ENCODE measurements at places on chromosomes 2 and 18. TPM values are rescaled to one million over a fixed set of nuclear protein-coding genes. Genes with fewer than 3 reads are reported as not detected.

GRCh38 chr2:179654806-179655205, 206.6 kb downstream of the ZNF385B start:
- DNase-seq = no peak

NEU2 gene
- not detected for total RNA-seq

GALNT1 gene
- 22.5 TPM for total RNA-seq

CFC1B gene
- total RNA-seq = not detected

GRCh38 chr2:212364112-212364985, 174.3 kb downstream of the ERBB4 start:
- DNase-seq = no peak

- DNase-seq = no peak
Measured at GRCh38 chr2:39786761-39787522, 7.9 kb upstream of the THUMPD2 start.

Data from activated CD4-positive, alpha-beta T cell treated with anti-CD3 and anti-CD28 coated beads for 36 hours (primary cell).